Stimulated activated CD8-positive, alpha-beta memory T cell treated with anti-CD3 and anti-CD28 coated beads, Interleukin-7, amount 100 ng/mL, for 24 hours (primary cell): ENCODE measurements at places on chromosomes 1 and 21.

DNA sequence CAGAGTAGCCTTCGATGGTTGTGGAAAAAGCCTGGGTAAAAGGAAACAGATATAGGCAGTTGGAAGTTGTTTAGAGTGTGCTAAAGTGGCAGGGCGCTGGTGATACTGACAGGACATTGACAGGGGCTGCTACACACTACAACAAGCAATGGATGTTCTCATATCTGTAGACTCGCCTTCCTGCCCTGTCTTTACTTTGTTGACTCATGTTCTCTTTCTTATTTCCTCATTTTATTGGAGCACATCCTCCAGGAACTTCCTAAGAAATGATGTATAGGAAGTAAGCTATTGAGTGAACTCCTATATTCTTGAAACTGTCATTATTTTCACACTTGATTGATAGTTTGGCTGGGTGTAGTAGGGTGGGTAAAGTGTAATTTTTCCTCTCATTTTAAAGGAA, 51.0 kb downstream of the C4BPA start:
- no peak for DNase-seq

DNA sequence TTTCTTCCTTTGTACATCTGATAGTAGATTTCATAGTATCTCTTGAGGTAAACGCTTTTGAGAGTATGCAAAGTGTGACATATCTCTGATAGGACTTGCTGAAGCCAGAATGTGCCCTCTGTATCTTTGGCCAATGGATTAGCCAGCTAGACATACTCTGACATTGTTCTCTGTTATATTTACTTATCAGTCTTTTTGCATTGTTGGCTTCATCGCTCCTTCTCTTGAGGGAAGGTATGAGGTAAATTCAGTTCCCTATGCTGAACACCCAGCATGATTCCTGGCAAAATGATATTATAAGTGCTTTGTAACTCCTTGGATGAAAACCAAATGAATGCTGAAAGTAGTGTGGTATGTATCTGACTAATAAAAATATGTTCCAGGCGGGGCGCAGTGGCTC, 163.2 kb upstream of the CACYBP start:
- no peak for DNase-seq

DNA sequence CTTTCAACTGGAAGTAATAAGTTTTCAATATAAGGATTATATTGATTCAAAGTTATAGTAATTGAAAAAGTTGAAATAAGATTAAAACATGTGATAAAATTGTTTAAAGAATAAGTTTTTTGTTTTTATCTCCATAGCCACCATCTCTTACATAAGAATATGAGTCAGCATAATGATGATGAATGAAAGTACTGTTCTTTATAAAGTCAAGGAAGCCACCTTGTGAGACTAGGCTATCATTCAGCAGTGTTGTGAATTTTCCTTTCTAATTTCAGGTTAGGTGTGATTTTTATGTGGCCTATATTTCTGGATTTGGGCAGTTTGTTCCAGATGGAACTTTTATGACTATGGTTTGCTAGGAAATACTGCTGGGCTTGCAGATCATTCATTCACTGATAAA, 22.4 kb upstream of the ASB17 start:
- no peak for DNase-seq

DNA sequence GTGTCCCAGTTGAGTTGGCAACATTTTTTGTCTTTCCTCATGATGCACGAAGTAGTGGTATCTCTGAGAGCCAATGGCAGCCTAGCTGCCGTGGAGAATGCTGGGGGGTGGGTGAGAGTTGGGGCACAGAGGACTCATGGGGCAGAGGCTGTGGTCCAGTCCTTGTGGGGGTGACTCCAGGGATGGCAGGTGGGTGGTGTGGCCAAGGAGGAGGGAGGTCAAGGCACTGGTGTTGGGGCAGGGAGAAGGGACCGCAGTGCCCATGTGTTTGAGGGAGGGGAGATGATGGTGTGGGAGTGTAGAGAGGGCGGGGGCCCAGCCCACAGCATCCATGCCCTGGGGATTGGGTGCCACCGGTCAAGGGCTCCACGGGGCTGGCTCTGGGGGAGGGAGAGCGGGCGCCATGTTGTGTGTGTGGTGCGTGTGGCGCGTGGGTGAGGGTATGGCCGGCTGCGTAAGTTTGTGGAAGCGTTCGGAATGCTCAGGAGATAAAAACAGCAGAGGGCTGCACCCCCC, 63.5 kb downstream of the PRKCZ start:
- no peak for DNase-seq

DNA sequence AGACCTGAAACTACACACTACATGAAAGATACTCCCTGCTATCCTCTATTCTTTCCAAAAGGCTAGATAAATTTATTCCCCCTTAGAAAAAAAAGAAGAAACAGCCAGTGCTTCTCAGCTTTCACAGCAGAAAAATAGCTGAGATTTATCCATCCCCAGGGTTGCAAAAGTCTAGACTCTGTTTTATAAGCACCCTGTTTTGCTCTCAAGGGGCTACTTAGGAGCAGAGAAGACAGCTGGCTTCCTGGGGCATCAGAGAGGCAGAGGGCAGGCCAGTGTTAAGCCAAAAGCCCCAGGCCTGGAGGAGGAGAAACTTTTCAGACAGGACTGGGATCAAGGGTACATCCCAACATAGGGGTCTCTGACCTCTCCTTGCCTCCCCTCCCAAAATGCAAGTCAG, 3.9 kb downstream of the LAMB3 start:
- DNase-seq, result no peak

DNA sequence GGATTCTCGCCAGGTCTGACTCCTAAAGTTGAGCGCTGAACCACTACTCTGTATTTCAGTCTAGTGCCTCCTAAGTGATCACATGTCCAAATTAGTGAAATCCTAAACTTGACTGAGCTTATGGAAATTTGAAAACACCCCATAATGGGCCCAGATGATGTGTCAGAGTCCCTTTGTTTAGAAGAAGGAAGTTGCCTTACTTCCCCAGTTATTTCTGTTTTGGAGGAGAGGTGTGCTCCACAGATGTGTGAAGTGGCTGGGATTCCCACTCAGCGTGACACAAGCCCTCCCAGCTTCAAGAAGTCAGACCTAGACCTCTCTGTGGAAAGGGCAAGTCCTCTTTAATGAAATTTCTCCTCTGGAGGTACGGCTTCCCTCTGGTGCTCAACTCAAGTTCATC, 188.8 kb downstream of the TTLL7 start:
- no peak for DNase-seq

GRCh38 chr21:32559006-32559610, 26.2 kb downstream of the TCP10L start:
- DNase-seq, result no peak

- DNase-seq, result no peak
These were observed 42.9 kb downstream of the TNNT2 start for GRCh38 chr1:201334325-201335173.

GRCh38 chr1:66373157-66373591, 160.8 kb upstream of the SGIP1 start:
- no peak for DNase-seq

- DNase-seq, result no peak
These were observed 2.3 kb downstream of the TMEM61 start for GRCh38 chr1:54982739-54983138.

DNA sequence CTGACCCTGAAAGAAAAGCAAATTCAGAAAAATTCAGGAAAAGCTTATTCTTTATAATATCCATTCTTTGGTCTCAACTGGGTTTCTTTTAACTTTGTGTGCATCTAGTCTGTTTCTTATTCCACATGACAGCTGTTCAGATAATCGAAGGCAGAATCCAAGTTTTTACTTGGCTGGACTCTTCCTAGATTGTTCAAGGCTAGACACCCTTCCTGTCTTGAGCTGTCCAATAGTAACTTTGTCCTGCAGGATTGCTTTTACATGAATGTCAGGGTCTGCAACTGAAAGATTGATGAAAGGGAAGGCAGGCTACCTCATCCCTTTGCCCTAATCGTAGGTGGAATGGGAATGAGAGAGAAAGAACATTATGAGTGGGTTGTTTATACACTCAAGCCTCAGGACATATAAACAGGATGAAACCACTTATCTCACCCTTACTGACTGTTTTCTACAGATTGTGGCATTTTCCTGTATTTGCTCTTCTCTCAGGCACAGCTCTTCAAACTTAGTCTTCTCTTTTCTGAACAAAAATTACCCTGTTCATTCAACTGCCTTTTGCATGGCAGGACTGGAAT, 76.9 kb downstream of the LEPR start:
- no peak for DNase-seq

DNA sequence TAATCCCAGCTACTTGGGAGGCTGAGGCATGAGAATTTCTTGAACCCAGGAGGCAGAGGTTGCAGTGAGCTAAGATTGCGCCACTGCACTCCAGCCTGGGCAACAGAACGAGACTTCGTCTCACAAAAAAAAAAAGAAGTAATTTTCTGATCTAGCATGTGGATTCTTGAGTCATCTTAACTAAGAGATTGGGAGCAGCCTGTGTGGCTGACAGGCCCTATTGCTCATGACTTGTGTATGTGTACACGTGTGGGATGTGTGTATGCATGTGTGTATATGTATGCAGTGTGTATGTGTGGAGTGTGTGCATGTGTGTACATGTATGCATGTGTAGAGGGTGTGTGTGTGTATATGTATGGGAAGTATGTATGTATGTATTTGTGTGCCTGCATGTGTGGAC, 29.5 kb downstream of the DOP1B start:
- no peak for DNase-seq

- DNase-seq, result no peak
These were observed 5.5 kb downstream of the TRABD2B start for GRCh38 chr1:47991673-47992072.

DNA sequence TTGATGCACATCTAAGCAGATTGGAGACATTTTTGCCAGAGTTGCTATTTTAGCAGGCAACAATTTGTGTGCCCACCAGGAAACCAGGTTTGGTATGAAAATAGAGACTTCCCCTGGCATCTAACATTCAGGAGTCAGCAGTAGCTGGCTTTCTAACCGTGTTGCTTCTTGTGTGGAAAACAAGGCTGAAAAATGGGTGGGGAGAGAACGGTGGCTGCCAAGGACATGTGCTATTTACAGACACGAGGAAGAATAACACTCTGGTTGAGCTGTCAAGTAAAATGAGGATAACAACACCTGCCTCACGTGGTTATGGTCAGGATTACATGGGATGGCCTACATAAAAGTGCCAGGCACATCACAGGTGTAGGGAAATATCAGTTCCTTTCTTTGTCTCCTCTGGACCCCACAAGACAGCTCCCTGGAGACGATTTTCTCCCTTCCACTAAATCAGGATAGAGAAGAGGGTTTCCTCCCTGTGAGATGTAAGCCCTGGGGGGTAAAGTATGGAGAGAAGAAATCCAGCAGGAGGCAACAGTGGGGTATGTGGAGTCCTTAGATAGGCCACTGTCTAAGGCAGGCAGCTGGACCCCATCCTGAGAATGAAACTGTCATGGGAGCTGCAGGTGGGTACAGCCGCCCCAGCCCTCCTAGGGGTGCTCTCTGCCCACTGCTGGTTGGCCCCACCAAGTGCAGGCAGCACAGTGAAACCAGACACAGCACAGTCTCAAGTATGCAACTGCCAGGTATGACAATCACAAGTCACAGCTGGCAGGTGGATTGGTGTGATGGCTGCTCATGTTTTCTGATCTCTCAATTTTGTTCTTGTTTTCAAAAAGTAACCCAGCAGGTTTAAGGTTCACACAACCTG, 80.3 kb downstream of the TENT5C start:
- no peak for DNase-seq

GRCh38 chr1:57674801-57675200, 250.9 kb upstream of the DAB1 start:
- no peak for DNase-seq

- no peak for DNase-seq
These were observed 18.6 kb upstream of the NUP133 start for GRCh38 chr1:229526695-229527094.

- no peak for DNase-seq
These were observed 431.5 kb upstream of the CHRM3 start for GRCh38 chr1:238954865-238955264.

DNA sequence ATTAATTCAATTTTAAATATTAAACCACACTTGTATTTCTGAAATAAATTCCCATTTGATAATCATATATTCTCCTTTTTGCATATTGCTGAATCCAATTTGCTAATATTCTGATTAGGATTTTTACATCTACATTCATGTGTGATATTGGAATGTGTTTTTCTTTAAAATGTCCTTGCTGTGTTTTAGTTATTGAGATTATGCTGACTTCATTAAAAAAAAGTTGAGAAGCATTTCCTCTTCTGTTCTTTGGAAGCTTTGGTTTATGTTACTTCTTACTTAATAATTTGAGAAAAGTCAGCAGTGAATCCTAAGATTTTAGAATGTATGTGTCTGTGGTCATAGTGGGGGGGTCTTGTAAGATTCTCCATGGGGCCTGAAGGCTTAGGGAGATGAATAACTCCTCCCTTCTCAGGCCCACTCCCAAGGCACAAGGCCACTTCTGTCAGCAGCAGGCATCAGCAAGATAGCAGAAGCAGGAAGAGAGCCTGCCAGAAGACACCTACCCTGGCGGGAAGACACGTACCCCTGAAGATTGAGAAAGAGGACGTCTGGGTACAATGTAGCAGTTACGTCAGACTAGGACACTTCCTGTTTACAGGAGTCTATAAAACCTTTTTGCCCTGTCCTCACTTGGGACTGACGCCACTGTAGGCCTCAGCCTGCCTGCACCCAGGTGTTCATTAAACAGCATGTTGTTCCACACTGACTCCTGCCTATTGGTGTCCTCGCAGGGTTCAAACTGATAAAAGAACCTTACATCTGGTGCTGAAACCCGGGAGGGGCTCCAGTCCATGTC, 56.9 kb downstream of the ODF2L start:
- no peak for DNase-seq

DNA sequence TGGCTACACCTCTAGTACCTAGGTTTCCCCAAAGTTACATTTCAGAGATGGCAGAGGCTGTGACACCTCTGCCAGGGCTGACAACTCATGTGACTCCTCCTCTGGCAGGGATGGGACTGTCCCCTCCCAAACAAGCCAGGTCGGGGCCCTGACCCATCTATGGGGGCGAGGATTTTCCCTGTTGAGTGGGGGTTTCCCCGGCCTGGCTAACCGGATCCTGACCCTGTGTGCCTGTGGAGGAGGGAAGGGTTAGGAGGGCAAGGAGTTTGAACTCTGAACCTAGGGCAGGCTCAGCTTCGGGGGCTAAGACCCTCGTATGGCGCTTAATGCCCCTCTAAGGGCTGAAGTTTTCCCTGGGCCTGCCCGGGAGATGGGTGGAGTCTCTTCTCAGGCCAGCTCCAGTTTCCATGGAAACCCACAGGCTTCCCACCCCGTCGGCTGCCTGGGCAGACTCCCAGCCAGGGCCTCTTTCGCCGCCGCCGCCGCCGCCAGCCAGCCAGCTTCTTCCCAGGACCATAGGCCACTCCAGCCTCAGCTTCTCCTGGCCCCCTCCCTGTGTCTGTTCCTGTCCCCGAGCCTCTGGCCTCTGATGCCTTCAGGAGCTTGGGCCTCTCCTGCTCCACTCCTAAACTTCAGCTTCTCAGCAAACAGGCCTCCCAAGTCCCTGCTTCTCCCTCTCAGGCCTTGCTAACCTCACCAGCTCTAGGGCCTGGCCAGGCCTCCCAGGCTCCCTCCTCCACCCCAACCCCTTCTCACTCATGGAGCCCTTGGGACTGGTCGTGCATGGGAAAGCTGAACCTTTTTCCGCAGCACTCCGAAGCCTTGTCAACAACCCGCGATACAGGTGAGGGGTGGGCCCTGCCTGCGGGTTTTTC, at the start of gene BTBD19:
Gene BTBD19, plus strand, starts transcription at position 461 of the 875 bp plus-strand sequence. Its CDS starts 298 bp downstream, at position 759.
- DNase-seq, result no peak
